CD4-positive, alpha-beta memory T cell (primary cell): ENCODE measurements at places on chromosomes 6 and 20. TPM values are rescaled to one million over a fixed set of nuclear protein-coding genes. Genes with fewer than 3 reads are reported as not detected.
A peak's percentile ranks its signal among the peaks of the same experiment; 100 is the strongest.

DNA sequence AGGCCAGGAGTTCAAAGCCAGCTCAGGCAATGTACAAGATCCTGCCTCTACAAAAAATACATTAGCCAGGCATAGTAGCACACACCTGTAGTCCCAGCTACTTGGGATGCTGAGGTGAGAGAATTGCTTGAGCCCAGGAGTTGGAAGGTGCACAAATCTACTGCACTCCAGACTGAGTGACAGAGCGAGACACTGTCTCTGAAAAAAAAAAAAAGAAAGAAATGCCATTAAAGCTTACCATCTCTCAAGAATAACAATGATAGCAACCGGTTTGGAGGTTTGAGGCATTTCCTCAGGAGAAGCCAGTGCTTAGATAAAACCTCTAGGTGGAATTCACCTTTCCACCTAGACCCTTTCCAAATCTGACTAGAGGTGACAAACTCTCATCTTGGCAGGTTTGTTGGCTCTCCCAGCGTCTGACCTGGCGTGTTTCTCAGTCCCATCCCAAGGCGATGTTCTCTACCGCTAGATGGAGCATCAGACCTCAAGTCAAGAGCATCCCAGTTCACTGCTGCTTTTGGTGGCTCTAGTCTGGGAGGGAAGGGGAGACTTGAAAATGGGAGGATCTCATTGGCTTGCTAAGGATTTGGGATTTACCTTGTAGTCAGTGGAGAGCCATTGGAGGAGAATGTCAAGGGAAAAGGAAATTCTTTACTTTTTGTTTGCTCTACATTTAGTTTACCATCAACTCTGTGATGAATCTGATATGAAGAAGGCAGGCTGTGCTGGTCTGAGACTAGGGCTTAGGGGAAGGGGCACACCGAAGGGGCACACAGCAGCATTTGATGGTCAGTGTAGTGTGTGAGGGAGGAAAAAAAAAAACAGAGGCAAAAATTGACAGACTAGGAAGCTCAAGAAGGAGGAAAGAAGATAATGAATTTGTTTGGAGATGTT, 67.9 kb downstream of the NCOA7 start:
- peak; percentile 20 for DNase-seq

GRCh38 chr6:99114769-99115406, 167.1 kb upstream of the FBXL4 start:
- DNase-seq: no peak

GRCh38 chr20:4978050-4978918, 23.0 kb downstream of the SLC23A2 start:
- DNase-seq: no peak

The CASS4 gene
- 4.9 TPM for polyA plus RNA-seq

The FITM2 gene
- polyA plus RNA-seq: 1.4 TPM
